GM12878 (cell line): ENCODE measurements at places on chromosomes 1 and 21. TPM values are rescaled to one million over a fixed set of nuclear protein-coding genes. Genes with fewer than 3 reads are reported as not detected.

DNA sequence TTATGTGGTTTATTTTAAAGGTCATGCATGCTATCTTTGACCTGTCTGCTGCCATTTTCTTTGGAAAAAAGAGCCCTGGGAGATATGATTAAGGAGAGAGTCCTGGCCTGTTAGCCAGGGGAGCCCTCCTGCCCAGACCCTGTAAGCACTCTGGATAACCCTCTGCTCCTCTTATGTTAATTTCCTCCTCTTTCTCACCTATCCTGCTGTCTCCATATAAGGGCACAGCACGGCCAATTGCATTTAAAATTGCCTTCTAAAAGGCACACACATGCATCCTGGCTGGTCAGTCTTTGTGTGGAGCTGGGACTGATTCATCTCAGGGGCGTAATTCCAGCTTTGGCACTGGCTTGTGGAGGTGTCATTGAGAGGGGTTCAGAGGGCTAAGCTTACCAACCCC, 158.9 kb downstream of the ST6GALNAC5 start:
- no peak overlapping the region for H3K4me3 ChIP-seq
- DNase-seq, result no peak
- no peaks in the 10 kb centered on the region for H3K27me3 ChIP-seq
- no peaks in the 10 kb centered on the region for H3K4me1 ChIP-seq
- H3K36me3 ChIP-seq, result no peaks in the 10 kb centered on the region

GRCh38 chr1:235019471-235019870, 109.2 kb downstream of the TOMM20 start:
- H3K27ac ChIP-seq, result no peak overlapping the region
- DNase-seq, result no peak
- no peak overlapping the region for H3K4me3 ChIP-seq
- no peaks in the 10 kb centered on the region for H3K27me3 ChIP-seq

GRCh38 chr1:205124726-205125125, 2.9 kb upstream of the RBBP5 start:
- H3K4me3 ChIP-seq, result no peak overlapping the region
- no peaks in the 10 kb centered on the region for H3K36me3 ChIP-seq
- no peaks in the 10 kb centered on the region for H3K27me3 ChIP-seq
- no peak for DNase-seq

The SH2D1B gene
- not detected in 2 replicates for total RNA-seq

DNA sequence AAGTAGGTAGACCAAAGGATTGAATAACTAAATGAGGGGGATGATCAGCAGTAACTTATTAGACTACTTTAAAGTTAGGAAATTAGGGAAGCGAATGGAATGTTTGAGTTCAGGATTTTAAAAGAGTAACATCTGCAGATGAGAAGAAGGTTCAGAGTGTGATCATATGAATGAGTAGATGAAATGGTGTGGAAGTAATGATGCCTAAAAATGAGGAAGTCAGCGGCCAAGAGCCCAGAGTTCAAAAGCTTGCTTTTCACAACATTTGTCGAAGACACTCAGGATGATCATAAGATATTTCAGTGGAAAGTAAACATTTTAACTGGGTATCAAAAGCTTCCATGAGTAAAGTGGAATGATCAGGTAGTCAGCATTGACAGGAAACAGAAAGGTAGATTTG, 299.4 kb downstream of the LRRIQ3 start:
- no peak for DNase-seq
- no peaks in the 10 kb centered on the region for H3K4me1 ChIP-seq
- H3K27me3 ChIP-seq, result no peaks in the 10 kb centered on the region
- H3K4me3 ChIP-seq, result no peak overlapping the region

GRCh38 chr1:47643306-47644211, 205.7 kb downstream of the FOXD2 start:
- DNase-seq, result no peak
- H3K27me3 ChIP-seq, result peaks cover 2% of the 10 kb centered on the region
- no peak overlapping the region for H3K27ac ChIP-seq
- H3K4me1 ChIP-seq, result no peaks in the 10 kb centered on the region
- H3K4me3 ChIP-seq, result no peak overlapping the region

DNA sequence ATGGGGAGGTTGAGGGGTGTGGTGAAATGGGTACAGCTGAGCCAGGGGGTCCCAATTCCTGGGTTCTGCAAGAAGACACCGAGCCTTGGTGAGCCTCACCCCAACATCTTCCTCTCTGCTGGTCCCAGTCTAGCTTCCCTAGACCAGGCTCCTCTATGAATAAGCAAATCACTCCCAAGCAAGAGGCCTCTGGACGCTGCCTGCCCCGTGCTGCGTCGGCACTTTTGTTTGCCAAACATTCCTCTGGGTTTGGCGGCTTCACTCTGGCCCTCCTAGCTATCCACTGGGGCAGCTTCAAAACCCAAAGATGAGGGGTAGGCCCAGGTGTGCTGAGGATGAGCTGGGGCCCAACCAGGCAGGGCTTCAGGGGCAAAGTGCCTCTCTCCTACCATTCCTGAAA, 137.1 kb upstream of the CD34 start:
- H3K4me1 ChIP-seq, result no peaks in the 10 kb centered on the region
- H3K4me3 ChIP-seq, result no peak overlapping the region
- H3K27ac ChIP-seq, result no peak overlapping the region
- no peaks in the 10 kb centered on the region for H3K36me3 ChIP-seq
- DNase-seq, result no peak

- H3K36me3 ChIP-seq, result peaks cover 40% of the 10 kb centered on the region
- H3K27ac ChIP-seq, result peak overlapping the region; percentile 92
- DNase-seq, result no peak
- H3K4me3 ChIP-seq, result peak overlapping the region; percentile 87
Measured at GRCh38 chr21:25569084-25569483, 38.2 kb downstream of the MRPL39 start.

DNA sequence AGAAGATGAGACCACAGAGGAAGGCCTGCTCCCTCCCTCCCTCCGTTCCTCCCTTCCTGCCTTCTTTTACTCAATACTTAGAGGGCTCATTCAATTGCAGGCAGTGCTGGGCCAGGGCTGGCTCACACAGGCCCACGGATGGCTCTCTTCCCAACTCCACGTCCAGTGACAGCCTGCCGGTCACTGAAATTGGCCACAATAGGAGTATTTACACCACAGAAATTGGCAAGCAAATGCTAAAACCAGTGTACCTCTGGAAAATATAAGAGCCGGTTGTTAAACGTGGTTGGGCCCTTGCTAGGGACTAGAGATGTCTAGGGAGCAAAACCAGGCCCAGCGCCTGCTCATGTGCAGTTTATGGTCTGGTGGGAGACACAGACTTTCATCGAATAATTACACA, 72.4 kb upstream of the TMEM51 start:
- no peak overlapping the region for H3K4me3 ChIP-seq
- DNase-seq, result no peak
- H3K36me3 ChIP-seq, result no peaks in the 10 kb centered on the region
- H3K27ac ChIP-seq, result no peak overlapping the region

- no peak for DNase-seq
- H3K27me3 ChIP-seq, result no peaks in the 10 kb centered on the region; the same call in 1 of the 2 replicates
- no peaks in the 10 kb centered on the region for H3K4me1 ChIP-seq
- no peak overlapping the region for H3K4me3 ChIP-seq
- no peak overlapping the region for H3K27ac ChIP-seq
Measured at GRCh38 chr1:37347104-37347649, 127.2 kb upstream of the ZC3H12A start.

DNA sequence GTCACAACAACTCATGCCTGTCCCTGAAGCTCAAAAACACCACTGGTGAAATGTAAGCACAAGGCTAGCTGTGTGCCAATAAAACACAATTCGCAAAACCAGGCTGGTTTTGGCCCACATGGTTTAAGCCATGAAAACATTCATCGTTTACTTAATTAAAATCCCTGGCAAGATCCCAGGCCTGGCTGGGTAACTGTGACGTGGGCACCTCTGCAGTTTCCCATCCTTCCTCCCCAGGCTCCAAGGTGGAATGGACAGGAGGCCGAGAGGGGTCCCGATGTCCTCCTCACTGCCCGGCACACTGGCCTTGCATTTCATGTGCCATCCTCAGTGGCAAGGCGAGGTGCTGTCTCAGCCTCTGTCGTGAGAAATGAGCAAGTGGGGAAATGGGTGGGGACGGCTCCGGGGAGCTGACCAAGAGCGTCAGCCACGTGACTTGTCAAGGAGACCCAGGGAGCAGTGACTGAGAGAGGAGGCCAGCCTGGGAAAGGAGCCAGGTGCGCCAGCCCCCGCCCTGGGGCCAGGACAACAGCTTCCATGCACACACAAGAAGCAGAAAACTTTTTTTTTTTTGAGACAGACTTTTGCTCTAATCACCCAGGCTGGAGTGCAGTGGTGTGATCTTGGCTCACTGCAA, 153.1 kb upstream of the RAB4A start:
- no peak overlapping the region for H3K4me3 ChIP-seq
- no peak overlapping the region for H3K27ac ChIP-seq
- H3K4me1 ChIP-seq, result no peaks in the 10 kb centered on the region
- DNase-seq, result no peak
- H3K36me3 ChIP-seq, result no peaks in the 10 kb centered on the region

The TMEM240 gene
- 0.49 TPM in 1 of 2 replicates, not detected in the other for total RNA-seq

GRCh38 chr1:43121256-43121900, 50.7 kb downstream of the EBNA1BP2 start:
- H3K27me3 ChIP-seq, result no peaks in the 10 kb centered on the region
- H3K27ac ChIP-seq, result no peak overlapping the region
- H3K4me3 ChIP-seq, result no peak overlapping the region
- DNase-seq, result no peak

DNA sequence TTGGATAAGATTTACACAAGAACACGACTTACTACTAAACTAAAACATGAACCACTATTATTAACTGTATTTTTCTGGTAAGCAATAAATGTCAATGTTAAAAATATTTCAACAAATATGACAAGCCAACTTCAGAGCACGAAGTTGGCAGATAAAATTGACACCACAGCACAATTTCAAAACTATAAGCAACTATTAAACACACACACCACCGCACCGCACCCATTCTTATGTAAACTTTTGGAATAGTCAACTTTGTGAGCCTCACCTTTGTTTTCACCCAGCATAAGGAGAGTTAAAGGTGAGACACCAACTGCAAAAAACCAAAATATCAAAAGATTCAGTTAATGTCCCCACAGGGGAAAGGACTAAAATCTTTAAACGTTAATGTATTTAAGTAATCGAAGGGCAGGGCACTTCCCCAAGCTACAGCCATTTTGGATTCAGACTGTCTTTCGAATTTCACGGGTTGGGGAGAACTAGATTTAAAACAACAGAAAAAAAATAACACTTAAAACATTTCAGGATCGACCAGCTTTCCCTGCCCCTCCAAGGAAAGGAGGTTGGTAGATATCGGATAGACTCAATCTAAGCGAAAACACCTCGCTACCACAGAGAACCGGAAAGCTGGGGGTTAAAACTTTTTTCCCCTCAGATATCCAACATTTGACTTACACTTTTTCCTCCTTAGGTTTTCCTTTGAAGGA, 872 bp downstream of the GPBP1L1 start:
- no peak for DNase-seq
- peaks cover 3% of the 10 kb centered on the region; the same call in 1 of the 2 replicates for H3K4me1 ChIP-seq
- peak overlapping the region; percentile 97 for H3K4me3 ChIP-seq

DNA sequence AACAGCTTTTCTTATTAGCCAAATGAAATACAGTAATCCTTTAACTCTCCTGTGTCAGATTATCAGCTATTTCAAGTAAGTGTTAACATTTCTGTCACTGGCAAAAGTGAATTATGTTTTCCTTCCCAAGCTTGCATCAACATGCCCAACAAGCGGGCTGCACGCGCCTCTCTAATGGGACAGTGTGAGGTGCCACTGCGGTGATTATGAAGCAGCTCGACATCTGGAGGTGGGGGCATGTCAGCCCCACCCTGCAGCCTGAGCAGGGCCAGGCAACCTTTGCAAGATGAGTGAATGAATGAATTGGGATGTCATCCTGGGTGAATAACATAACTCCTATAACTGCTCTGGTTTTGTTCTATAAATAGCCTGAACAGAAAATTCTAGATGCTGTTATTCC, 301.4 kb downstream of the ZNF326 start:
- DNase-seq, result no peak
- H3K27ac ChIP-seq, result no peak overlapping the region
- H3K36me3 ChIP-seq, result no peaks in the 10 kb centered on the region
- H3K4me1 ChIP-seq, result no peaks in the 10 kb centered on the region
- H3K4me3 ChIP-seq, result no peak overlapping the region

The TMEM167B gene
- 26.1 and 27.1 TPM in 2 replicates for total RNA-seq

The OVAAL gene
- not detected in 2 replicates for total RNA-seq

DNA sequence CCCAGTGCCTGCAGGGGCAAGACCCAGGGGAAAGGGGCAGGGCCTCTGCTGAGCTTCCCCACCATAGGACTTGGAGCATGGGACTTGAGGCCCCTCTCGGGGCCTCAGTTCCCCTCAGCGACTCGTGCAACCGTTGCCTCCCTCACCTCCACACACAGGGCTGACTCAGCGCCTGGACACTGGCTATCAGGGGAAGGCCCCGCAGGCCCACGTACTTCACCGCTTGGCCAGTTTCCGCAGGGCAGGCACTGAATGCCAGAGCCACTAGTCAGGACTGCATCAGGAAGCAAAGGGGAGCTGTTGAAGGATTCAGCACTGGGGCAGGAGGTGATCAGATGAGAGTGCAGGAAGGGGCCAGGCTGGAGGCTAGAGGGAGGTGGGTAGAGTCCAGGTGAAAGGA, 15.5 kb upstream of the FAM131C start:
- no peak overlapping the region for H3K4me3 ChIP-seq
- DNase-seq, result no peak
- no peak overlapping the region for H3K27ac ChIP-seq
- no peaks in the 10 kb centered on the region for H3K4me1 ChIP-seq
- no peaks in the 10 kb centered on the region for H3K27me3 ChIP-seq

GRCh38 chr1:47690341-47691250, 252.8 kb downstream of the FOXD2 start:
- H3K27me3 ChIP-seq, result no peaks in the 10 kb centered on the region; the same call in none of the 2 replicates
- no peak for DNase-seq
- no peaks in the 10 kb centered on the region for H3K4me1 ChIP-seq
- H3K36me3 ChIP-seq, result no peaks in the 10 kb centered on the region

The PALMD gene
- total RNA-seq, result 0.05 TPM in 1 of 2 replicates, not detected in the other

DNA sequence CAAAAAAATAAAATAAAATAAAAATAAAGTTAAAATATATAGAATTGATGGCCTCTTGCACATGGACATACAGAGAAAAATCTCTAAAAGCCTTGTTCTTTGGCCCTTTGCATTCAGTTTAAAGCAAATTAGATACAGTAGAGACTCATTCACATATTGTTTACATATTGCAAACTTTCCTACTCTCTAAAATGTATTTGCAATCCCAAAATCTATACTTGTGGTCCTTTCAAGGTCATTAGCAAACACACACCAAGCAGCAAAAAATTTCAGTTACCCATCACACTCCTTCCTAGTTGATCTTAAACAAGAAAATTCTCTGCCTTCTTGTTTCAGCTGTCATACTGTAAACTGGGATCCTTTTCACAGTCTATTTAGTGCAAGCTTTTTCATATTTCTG, 61.0 kb upstream of the SLC44A3 start:
- H3K4me1 ChIP-seq, result no peaks in the 10 kb centered on the region
- no peaks in the 10 kb centered on the region for H3K36me3 ChIP-seq
- H3K4me3 ChIP-seq, result no peak overlapping the region
- no peak overlapping the region for H3K27ac ChIP-seq
- DNase-seq, result no peak
